ENCODE measurements at places on chromosomes 1 and 21.
A peak's percentile ranks its signal among the peaks of the same experiment; 100 is the strongest.

DNA sequence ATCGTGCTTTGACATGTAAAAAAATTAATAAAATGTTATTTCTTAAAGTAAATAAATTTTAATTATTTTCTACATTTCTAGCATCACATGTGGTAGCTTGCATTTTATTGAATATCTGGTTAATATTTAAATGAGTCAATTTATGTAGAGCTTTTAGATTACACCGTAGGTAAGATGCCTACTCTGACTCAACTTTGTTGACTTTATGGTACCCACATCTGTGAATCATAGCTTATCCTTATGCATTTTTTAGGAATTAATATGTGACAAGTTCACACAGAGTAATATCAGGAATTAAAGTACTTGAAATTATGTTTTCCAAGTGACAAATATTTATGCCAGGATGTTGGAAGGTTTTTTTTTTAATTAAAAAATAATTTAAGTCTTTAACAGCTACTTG, 120.7 kb downstream of the LEPR start:
- DNase-seq, result no peak

- DNase-seq, result no peak
Measured at GRCh38 chr1:116895073-116895472, 14.6 kb upstream of the PTGFRN start.

DNA sequence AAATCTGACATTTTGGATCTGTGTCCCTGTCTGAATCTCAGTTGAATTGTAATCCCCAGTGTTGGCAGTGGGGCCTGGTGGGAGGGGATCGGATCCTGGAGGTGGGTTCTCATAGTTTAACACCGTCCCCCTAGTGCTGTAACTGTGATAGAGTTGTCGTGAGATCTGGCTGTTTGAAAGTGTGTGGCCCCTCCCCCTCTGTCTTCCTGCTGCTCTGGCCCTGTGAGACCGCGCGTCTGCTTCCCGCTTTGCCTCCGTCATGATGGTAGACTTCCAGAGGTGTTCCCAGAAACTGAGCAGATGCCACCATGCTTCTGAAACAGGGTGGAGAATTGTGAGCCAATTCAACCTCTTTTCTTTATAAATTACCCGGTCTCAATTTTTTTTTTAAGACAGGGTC, 25.0 kb downstream of the AGPAT3 start:
- no peak for DNase-seq

DNA sequence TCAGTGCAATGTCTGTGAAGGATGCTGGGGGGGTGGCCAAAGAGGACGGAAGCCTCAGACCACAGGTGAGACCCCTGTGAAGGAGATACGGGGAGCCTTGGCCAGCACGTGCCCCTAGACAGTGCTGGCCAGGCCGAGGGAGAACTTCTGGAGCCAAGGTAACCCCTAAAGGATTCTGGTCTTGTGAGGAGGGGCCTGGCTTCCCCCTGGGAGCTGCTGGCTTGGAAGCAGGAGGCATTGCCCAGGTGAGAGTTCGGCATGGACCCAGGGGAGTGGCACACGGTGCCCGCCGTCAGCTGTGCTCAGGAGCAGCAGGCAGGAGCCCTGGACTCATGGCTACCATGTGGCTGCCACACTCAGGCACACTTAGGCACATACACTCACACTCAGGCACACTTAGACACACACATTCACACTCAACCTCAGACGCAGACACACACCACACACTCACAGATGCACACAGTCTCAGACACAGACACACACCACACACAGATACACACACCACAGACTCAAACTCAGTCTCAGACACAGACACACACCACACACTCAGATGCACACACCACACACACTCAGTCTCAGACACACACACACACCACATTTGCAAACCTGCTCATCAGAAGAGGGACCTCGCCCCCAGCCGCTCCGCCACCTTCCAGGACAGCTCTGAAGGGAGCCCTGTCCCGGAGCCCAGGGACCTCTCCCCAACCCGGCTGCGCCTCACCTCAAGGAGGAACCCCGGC, 1.1 kb upstream of the COL6A2 start:
- DNase-seq, result peak; percentile 22

GRCh38 chr1:243508303-243508713, 252.5 kb downstream of the SDCCAG8 start:
- DNase-seq, result no peak
